ENCODE measurements at places on chromosomes 5 and 9. TPM values are rescaled to one million over a fixed set of nuclear protein-coding genes. Genes with fewer than 3 reads are reported as not detected.
A peak's percentile ranks its signal among the peaks of the same experiment; 100 is the strongest.

DNA sequence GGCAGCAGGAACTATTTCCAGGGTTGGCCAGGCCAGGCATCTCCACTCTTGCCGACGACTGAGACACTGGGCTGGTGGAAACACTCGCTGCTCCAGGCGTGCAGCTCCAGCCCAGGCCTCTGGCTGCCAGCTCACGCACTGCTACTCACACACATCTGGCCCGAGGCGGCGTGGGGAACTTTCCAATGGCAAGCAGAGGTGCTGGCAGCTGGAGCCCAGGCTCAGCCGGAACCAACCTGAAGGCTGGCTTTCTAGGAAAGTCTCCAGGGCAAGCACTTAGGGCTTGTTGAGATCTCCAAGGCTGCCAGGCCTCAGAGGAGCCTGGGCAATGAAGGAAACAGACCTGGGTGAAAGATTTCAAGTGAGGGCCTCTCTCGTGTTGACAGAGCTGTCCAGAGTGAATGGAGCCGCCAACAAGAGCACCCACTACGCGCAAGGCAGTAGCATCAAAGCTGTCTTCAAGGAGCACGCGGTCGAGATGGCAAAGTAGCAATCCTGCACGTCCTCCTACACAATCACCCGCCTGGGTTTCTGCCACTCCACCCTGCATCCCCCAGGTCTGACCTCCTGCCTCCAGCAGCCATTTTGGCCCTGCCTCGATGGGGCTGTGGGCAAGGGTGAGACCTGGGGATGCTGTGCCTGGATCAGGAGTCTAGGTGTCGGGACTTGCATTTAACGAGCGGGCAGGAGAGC lies 14.4 kb downstream of the SH3PXD2B start:
- H3K4me1 ChIP-seq = peaks cover 55% of the 10 kb centered on the region
- no peak overlapping the region for H3K4me3 ChIP-seq
- no peak overlapping the region for H3K27ac ChIP-seq
- no peaks in the 10 kb centered on the region for H3K36me3 ChIP-seq
- no peak for DNase-seq

- no peak overlapping the region for H3K27ac ChIP-seq
- no peaks in the 10 kb centered on the region for H3K36me3 ChIP-seq
Measured at GRCh38 chr5:43609752-43610151, 6.8 kb downstream of the NNT start.

GRCh38 chr5:142263346-142263745 lies 61.5 kb downstream of the SPRY4 start:
- no peaks in the 10 kb centered on the region for H3K27me3 ChIP-seq
- DNase-seq = no peak
- no peaks in the 10 kb centered on the region for H3K36me3 ChIP-seq
- H3K4me3 ChIP-seq = no peak overlapping the region
- H3K4me1 ChIP-seq = no peaks in the 10 kb centered on the region
- no peak overlapping the region for H3K27ac ChIP-seq

SLC4A9 gene
- total RNA-seq = not detected

INSYN2B gene
- 0.58 TPM for total RNA-seq

- H3K27me3 ChIP-seq = no peaks in the 10 kb centered on the region
- H3K4me1 ChIP-seq = peaks cover 74% of the 10 kb centered on the region
- DNase-seq = no peak
- H3K36me3 ChIP-seq = no peaks in the 10 kb centered on the region
Measured at GRCh38 chr9:131595696-131596429, 50.5 kb downstream of the PRRT1B start.

GRCh38 chr5:176446884-176447590 lies 1.1 kb upstream of the FAF2 start:
- H3K27me3 ChIP-seq = no peaks in the 10 kb centered on the region
- H3K36me3 ChIP-seq = no peaks in the 10 kb centered on the region
- peak overlapping the region; percentile 83 for H3K4me3 ChIP-seq
- H3K4me1 ChIP-seq = peaks cover 15% of the 10 kb centered on the region
- no peak for DNase-seq

GRCh38 chr5:123365156-123365555 lies 58.0 kb downstream of the CEP120 start:
- DNase-seq = no peak
- H3K4me1 ChIP-seq = no peaks in the 10 kb centered on the region
- H3K27ac ChIP-seq = no peak overlapping the region
- no peaks in the 10 kb centered on the region for H3K27me3 ChIP-seq

- H3K27me3 ChIP-seq = no peaks in the 10 kb centered on the region
- H3K27ac ChIP-seq = no peak overlapping the region
- DNase-seq = no peak
- H3K4me3 ChIP-seq = no peak overlapping the region
- no peaks in the 10 kb centered on the region for H3K4me1 ChIP-seq
- H3K36me3 ChIP-seq = peaks cover 48% of the 10 kb centered on the region
Measured at GRCh38 chr5:10685115-10685521, 75.9 kb downstream of the DAP start.

GRCh38 chr9:137052998-137053943 lies 590 bp downstream of the ENTPD2 start:
- no peaks in the 10 kb centered on the region for H3K36me3 ChIP-seq
- peak overlapping the region; percentile 40 for H3K4me3 ChIP-seq
- no peak overlapping the region for H3K27ac ChIP-seq
- peaks cover 43% of the 10 kb centered on the region for H3K4me1 ChIP-seq
- DNase-seq = peak; percentile 74

DNA sequence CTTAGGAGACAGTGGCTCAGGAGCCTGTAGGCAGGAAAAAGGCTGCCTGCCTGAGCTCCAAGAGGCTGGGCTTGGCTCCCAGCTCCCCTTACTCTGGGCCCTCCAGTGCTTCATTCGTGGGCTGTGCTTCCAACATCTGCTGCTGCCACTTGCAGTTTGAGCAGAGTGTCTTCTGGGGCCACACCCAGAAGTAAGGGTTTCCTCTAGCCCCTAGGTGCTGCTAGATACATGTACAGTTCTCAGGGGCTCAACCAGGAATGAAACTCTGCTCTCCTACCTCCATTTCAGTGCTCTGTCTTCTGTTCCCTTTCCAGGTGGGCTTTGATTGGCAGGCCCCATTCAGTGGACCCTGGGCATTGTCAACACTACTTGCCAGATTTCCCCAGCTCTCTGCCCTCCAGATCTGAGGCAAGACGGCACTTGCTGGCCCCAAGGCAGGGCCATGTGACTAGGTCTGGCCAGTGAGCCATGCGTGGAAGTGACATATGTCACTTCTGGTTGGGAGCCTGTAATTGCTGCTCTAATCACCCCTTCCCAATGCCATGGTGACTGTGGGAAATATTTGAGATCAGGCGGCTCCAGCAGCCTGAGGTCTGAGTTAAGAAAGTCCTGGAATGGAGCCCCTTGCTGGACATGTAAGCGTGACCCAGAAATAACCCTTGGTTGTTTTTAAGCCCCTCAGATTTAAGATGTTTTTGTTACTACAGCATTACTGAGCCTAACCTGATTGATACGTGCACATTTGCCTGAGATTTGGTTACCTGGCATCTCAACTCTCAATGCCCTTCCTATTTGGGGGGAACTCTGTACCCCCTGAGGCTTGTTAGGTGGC lies 9.4 kb upstream of the BOD1 start:
- no peak overlapping the region for H3K4me3 ChIP-seq
- H3K4me1 ChIP-seq = no peaks in the 10 kb centered on the region
- DNase-seq = no peak

GRCh38 chr9:91395106-91395552 lies 28.5 kb downstream of the NFIL3 start:
- no peaks in the 10 kb centered on the region for H3K36me3 ChIP-seq
- peaks cover 24% of the 10 kb centered on the region for H3K4me1 ChIP-seq
- H3K4me3 ChIP-seq = no peak overlapping the region

- no peaks in the 10 kb centered on the region for H3K27me3 ChIP-seq
Measured at GRCh38 chr9:106689089-106689488, 173.9 kb upstream of the ZNF462 start.

- DNase-seq = peak; percentile 10
- H3K36me3 ChIP-seq = no peaks in the 10 kb centered on the region
- no peaks in the 10 kb centered on the region for H3K27me3 ChIP-seq
- H3K27ac ChIP-seq = peak overlapping the region; percentile 86
- peaks cover 5% of the 10 kb centered on the region for H3K4me1 ChIP-seq
Measured at GRCh38 chr5:83306572-83307241, 164.8 kb upstream of the VCAN start.

GRCh38 chr5:71907001-71907588 lies 188.0 kb downstream of the CARTPT start:
- H3K4me3 ChIP-seq = no peak overlapping the region
- H3K27ac ChIP-seq = no peak overlapping the region
- H3K4me1 ChIP-seq = no peaks in the 10 kb centered on the region
- H3K27me3 ChIP-seq = no peaks in the 10 kb centered on the region
- H3K36me3 ChIP-seq = no peaks in the 10 kb centered on the region

DNA sequence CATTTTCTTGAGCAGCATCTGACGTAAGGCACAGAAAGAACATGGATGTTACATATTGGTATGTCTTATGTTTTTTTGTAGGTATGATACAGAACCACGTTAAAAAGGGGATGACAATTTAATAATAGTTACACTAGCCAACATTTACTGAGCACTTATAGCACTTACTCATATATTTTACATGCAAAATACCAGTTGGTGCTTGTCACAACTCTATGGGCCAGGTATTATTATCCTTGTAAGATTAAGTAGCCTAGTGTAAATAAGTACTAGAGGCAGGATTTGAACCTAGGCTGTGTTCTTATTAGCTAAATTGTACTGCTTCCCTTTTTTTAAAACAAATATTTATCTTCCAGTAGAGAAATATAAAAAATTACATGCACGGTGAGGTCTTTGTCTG lies 83.5 kb downstream of the RANBP17 start:
- DNase-seq = no peak
- H3K4me1 ChIP-seq = no peaks in the 10 kb centered on the region

- no peaks in the 10 kb centered on the region for H3K36me3 ChIP-seq
- H3K4me3 ChIP-seq = no peak overlapping the region
- DNase-seq = no peak
- no peaks in the 10 kb centered on the region for H3K27me3 ChIP-seq
Measured at GRCh38 chr5:3466392-3466791, 129.2 kb upstream of the IRX1 start.

DNA sequence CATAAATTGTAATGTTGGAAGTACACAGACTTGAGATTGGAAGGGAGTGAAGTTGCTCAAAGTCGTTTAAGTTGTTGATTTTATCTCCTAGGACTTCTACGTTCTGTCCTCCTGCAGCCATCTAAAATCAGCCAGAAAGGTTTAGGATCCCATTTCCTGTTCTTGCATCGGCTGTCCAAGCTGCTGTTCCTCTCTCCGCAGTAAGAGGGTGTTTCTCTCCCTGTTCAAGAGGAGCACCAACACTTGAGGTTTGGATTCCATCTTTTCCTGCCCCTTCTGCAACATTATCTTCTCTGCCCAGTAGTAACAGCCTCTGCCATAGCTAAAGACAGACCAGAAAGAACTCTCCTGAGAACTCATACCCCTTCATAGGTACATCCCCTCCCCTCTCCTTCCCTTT lies 373.4 kb downstream of the GADD45G start:
- no peaks in the 10 kb centered on the region for H3K27me3 ChIP-seq
- no peak for DNase-seq
- H3K4me3 ChIP-seq = no peak overlapping the region
- no peak overlapping the region for H3K27ac ChIP-seq

GRCh38 chr9:93708987-93709302 lies 132.6 kb downstream of the PHF2 start:
- H3K27ac ChIP-seq = no peak overlapping the region
- H3K36me3 ChIP-seq = no peaks in the 10 kb centered on the region
- no peak overlapping the region for H3K4me3 ChIP-seq
- no peak for DNase-seq
- H3K4me1 ChIP-seq = no peaks in the 10 kb centered on the region

CCL27 gene
- not detected for total RNA-seq

GRCh38 chr9:7394002-7394774 lies 405.4 kb downstream of the DMAC1 start:
- no peaks in the 10 kb centered on the region for H3K4me1 ChIP-seq
- H3K27ac ChIP-seq = no peak overlapping the region
- no peak overlapping the region for H3K4me3 ChIP-seq
- H3K36me3 ChIP-seq = no peaks in the 10 kb centered on the region
- H3K27me3 ChIP-seq = no peaks in the 10 kb centered on the region

DNA sequence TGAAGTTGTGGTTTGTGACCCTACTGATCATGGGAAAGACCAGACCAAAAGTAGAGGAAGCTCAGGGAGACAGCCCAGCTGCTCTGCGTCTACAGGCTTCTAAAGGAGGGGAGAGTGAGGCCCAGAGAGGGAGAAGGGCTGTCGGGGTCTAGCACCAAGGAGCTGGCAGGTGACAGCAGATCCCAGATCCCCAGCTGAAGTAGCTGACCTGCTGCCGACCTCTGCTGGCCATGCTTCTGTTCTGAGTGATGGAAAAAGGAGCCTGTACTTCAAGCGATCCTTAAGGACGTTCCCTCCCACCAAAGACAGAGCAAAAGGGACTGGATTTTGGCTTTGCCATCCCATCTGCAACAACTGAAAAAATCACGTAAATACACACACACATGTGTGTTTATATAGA lies 22.7 kb upstream of the QSOX2 start:
- H3K27ac ChIP-seq = no peak overlapping the region
- no peak overlapping the region for H3K4me3 ChIP-seq
- DNase-seq = no peak
- no peaks in the 10 kb centered on the region for H3K27me3 ChIP-seq

DNA sequence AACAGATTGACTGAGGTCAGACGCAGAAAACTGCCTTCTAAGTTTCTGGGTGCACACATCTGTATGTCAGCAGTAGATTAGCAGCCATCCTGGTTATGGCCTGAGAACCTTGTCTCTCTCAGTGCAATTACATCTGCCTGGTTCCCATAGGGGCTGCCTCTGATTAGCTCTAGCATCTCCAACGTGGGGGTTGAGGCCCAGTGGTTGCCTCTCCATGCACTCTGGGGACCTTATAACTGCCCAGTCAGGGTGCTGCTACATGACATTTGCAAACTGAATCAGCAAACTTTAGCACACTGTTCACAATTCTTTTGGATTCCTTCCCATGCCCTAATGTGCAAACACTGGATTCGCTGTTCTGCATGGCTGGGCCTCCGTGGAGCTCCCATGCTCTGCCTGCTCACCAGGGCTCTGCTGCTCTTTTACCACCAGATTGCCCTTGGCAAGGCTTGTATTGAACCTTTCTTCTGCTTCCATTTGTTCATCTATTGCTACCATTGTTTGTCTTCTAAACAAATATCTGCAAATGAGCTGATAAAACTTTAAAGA lies 36.2 kb downstream of the SNX18 start:
- no peaks in the 10 kb centered on the region for H3K27me3 ChIP-seq
- no peak overlapping the region for H3K4me3 ChIP-seq
- H3K36me3 ChIP-seq = peaks cover 11% of the 10 kb centered on the region
- no peak overlapping the region for H3K27ac ChIP-seq
- no peaks in the 10 kb centered on the region for H3K4me1 ChIP-seq

- H3K36me3 ChIP-seq = no peaks in the 10 kb centered on the region
- peaks cover 92% of the 10 kb centered on the region for H3K27me3 ChIP-seq
- no peak for DNase-seq
Measured at GRCh38 chr5:516980-517379, 7.3 kb downstream of the SLC9A3 start.

GRCh38 chr9:19026375-19026774 lies 6.6 kb downstream of the SAXO1 start:
- no peaks in the 10 kb centered on the region for H3K27me3 ChIP-seq
- H3K36me3 ChIP-seq = no peaks in the 10 kb centered on the region
- H3K27ac ChIP-seq = no peak overlapping the region
- no peaks in the 10 kb centered on the region for H3K4me1 ChIP-seq
- H3K4me3 ChIP-seq = no peak overlapping the region
- no peak for DNase-seq

RFK gene
- 18.5 TPM for total RNA-seq
